ENCODE measurements at places on chromosomes 12 and 14.

DNA sequence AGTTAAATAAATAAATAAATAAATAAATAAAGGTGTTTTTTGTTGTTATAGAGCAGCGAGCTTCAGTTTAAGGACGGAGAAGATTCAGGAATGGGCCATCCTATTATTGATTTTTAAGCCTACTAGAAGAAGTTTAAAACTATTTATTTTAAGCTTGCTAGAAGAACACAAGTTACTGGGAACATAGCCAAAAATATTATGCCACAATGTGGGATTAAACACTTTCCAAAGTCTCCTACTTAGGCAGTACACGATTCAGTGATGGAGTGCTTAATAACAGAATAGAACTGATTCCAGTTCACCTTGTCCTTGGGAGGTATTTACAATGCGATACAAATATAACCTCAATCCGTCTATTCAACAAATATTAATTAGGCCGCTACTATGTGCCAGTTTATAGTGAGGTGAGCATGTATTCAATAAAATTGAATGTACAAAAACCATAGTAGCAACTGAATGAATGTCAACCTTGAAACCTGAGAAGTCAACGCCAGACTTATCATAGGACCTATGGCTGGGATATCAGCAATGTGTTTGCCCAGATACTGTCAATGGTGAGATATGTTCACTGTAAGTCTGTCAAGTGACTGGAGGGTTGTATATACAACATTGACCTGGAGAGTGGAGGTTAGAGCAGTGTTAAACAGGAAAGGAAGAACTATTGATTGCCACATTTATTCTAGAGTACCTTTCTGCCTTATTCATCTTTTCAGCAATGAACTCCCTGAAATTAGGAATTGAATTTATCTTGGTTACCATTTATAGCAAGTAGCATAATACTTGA, 486.4 kb downstream of the TMTC2 start:
- no peak for DNase-seq

DNA sequence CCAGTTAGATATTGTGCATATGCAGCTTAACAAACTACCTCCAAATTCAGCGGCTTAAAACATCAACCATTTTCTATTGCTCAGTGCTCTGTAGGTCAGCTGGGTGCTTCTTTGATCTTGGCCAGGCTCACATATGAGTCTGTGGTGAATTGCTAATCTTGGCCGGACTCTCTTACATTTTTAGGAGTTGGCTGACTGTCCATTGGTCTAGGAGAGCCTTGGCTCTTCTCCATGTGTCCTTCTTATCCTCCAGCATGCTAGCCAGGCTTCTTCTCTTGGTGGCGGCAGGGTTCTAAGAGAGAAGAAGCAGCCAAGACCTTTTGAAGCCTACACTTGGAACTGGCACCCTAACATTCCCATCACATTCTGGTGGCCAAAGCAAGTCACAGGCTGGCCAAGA, 174.3 kb upstream of the PWP1 start:
- no peak for DNase-seq

DNA sequence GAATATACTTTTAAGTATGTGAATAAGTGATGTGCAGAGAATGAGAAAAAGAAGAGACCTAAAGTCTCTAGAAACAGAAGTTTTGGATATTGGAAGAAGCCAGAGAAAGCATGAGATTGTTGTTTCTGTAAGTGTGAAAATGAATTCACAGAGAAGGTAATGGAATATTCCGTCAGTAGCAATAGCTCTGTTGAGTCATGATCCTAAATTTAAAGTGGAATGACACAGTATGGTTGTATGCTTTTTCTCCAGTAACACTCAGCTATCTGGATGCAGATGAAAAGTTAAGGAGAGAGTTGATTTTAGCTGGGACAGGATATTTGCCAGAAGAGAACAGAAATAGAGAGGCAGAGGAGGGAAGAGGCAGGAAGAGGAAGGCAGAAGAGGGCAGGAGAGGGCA, 1166.3 kb downstream of the GALC start:
- DNase-seq, result no peak

GRCh38 chr14:102917469-102918211, 4.8 kb upstream of the AMN start:
- DNase-seq, result peak; percentile 64

DNA sequence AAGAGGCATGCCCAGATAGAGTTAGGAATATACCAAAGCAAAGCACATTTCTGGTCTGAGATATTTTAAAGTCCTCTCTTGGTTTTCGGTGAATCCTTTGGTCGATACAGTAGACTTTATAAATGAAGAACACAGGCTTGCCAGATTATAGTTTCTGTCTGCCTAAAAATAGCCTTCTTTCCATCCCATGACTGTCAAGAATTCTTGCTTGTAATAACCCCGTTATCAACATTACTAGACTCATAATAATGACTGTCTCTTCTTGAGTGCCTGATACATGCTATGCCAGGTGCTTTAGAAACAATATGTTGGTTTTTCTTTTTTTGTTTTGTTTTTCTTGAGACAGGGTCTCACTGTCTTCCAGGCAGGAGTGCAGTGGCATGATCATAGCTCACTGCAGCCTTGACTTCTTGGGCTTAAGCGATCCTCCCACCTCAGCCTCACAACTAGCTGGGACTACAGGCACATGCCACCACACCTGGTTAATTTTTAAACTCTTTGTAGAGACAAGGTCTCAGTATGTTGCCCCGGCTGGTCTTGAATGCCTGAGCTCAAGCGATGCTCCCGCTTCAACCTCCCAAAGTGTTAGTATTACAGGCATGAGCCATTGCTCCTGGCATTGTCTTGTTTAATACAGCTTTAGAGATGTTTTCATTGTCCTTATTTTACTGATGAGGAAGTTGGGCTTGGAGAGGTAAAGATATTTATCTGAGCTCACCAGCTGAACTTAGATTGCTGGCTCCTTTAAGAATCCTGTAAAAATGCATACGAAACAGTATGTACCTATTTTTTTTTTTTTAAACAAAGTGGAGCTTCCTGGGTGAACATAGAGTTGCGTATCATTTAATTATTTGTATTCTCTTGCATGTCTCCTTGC, 30.4 kb downstream of the CHST11 start:
- no peak for DNase-seq

GRCh38 chr12:126248871-126249403, 1183.7 kb downstream of the AACS start:
- no peak for DNase-seq

DNA sequence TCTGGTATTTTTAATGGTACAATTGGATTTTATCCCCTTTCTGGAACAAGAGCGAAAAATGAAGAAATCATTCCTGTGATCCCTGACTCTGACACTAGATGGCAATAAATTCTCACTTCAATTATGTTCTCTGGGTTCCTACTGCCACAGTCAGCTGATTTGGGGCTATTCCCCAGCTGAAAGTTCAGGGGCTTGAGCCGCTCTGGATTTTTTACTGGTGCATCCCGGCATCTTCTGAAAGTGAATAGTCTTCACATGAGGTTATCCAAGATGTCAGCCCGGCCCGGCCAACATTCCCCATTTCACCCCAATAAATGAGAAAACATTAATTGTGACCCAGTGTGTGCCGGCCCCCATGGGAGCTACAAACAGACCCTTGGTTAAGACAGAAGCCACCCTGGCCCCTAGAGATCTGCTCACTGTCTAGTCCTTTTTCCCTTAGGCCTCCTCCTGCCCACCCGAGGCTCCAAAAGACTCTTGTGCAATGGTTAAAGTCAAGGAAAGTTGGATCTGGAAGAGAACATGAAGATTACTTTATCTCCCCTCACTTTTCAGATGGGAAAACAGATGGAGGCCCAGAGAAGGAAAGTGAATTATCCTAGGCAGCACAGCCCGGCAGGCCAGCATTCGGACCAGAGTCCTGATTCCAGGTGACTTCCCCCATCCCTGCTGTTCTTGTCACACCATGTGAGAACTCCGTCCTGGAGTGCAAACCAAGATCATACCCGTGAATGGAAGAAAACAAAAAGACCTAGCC, 20.8 kb downstream of the CKAP4 start:
- peak; percentile 46 for DNase-seq

DNA sequence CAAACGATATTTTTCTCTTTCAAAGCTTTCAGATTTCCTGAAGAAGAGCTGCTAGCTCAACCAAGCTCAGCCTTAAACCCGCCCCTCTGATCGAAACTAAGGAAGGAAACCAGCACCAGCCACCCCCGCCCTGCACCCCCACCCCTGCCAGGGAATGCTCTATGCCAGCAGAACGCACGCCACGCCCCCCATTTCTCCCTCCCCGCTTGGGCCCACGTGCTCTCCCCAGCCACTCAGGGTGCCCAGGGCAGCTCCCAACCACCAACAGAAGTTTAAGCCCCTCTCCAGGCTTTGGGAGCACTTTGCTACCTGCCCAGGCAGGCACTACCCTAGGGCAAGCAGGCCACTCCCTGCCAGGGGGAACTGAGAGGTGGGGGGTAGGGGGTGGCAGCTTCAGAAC, 18.8 kb upstream of the KRT78 start:
- DNase-seq, result no peak

DNA sequence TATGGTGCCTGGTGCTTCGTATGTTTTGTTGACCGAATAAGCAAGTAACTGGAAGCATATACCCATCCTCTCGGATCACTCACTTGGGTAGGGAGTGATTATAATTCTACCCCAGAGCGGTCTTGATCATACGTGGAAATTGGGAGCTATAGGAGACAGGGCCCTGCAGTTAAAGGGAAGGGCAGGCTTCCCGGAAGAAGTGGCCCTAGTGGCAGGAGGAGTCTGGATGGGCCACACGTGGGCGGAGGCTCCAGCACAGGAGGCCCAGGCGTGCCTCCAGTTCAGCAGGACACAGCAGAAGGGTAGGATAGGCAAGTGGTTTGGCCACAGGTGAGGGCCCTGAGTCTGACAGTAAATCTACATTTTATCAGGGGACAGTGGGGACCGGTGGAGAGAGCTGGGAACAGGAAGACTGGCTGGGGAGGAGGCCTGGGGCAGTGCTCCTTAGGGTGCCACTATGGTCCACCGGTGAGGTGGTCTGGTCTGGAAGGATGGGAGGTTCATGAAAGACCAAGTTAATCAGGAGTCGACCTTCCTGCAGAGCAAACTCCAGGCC, 23.5 kb upstream of the YY1 start:
- no peak for DNase-seq

GRCh38 chr12:133203344-133204263, 22.3 kb downstream of the ZNF268 start:
- DNase-seq, result no peak

DNA sequence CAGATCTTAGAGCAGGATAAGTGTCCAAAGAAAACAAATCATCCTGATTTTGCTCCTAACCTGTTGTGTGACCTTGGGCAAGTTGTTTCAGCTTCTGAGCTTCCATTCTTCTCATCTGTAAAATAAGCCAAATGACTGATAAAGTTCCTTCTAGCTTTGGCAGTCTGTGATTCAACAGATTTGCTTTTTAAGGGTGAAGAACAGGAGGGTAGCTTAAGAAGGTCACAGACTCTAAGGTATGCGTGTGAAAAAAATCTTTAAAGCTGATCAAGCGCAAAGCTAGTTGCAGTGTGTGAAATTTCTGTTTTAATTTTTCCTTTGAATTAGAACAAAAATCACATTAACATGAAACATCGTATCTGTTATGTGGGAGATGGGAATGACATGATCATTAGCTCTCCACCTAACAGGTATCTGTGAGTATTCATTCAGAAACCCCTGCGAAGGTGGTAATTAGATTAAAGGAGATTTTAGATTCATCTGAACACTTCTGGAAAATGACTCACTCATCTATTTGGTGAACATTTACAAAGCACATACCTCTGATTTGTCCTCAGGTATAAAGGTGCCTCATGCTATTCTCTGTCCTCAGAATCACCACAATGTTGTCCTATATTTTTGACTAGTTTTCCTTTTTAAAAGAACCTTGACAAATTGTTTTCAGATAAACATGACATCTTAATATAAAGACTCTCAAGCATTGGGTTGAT, 131.9 kb upstream of the CPM start:
- no peak for DNase-seq

DNA sequence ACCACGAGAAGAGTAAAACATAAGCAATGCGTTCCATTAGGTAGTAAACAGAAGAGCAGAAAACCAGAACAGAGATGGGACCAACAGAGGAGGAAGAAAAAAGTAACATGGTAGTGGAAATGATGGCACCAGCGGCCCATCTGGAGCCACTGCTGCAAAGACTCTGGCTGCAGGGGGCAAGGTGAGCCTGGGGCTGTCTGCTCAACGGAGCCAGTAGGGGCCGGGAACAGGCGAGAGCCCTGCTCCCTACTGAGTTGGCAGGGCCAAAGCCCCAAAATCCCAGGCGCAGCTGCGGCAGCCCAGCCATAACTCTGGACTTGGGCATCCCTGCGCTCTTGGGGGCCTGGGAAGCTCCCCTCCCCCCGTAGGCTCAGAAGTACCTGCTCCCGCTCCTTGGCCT, 28.5 kb upstream of the PYGL start:
- DNase-seq, result no peak

DNA sequence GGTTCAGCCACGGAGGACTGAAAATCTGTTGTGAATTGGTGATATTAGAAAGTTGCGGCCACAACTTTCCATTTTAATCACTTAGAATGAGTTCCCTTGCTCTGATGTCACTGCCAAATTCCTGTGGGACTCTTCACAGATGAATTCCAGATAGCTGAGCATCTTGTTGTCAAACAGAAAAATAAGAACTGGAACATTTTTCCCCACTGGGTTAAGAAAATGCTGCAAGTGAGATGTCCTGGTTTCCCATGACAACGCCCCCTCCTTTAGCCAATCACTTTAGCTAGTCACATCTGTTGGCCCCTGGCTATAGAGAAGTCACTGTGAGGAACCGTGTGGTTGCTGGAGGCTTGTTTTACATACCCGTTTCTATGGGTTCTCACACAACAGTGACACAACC, 135.9 kb downstream of the KTN1 start:
- DNase-seq, result no peak

GRCh38 chr12:4189721-4190120, 83.8 kb upstream of the CCND2 start:
- DNase-seq, result no peak

DNA sequence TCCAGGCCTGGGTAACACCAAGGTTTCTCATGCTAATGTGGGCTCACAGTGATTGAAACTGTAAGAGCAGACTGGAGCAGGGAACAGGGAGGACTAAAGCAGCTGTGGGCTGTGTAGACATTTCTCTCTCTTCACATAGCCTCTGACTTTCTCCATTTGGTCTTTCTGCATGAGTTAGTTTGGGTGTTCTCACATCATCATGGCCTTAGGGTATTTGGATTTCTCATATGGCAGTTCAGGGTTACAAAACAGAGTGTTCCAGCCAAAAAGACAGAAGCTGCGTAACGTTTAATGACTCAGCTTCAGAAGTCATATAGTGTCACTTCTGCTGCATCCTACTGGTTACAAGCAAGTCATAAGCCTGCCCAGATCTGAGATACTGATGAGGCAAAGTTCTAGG, 52.0 kb upstream of the OSBPL8 start:
- no peak for DNase-seq

DNA sequence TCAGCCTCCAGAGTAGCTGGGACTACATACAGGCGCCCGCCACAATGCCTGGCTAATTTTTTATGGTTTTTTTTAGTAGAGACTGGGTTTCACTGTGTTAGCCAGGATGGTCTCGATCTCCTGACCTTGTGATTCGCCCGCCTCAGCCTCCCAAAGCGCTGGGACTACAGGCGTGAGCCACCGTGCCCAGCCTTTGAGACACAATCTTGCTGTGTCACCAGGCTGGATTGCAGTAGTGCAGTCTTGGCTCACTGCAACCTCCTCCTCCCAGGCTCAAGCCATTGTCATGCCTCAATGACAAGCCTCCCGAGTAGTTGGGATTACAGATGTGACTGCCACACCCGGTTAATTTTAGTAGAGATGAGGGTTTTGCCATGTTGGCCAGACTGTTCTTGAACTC, 21.3 kb upstream of the STRN3 start:
- no peak for DNase-seq

Data from memory B cell (primary cell).